ENCODE measurements at places on chromosomes 3 and 15. TPM values are rescaled to one million over a fixed set of nuclear protein-coding genes. Genes with fewer than 3 reads are reported as not detected.

DNA sequence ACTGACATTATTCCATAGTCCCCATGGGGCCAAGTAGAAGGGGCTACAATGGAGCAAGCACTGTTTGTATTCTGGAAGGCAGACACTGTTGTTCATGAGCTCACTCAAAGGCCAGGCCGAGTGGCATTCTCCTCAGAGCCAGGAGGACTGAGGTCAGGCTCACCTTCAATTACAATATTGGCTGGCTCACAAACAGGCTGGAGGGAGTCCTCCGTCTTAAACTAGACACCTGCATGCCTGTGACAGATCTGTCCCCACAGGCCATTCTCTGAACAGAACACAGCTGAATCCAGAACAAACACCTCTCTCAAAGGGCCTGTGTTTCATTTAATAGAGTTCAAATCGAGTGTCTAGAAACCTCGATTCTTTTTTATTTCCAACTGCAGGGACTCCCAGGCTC is 347.4 kb upstream of the PPP2R3A start:
- no peak for DNase-seq

DNA sequence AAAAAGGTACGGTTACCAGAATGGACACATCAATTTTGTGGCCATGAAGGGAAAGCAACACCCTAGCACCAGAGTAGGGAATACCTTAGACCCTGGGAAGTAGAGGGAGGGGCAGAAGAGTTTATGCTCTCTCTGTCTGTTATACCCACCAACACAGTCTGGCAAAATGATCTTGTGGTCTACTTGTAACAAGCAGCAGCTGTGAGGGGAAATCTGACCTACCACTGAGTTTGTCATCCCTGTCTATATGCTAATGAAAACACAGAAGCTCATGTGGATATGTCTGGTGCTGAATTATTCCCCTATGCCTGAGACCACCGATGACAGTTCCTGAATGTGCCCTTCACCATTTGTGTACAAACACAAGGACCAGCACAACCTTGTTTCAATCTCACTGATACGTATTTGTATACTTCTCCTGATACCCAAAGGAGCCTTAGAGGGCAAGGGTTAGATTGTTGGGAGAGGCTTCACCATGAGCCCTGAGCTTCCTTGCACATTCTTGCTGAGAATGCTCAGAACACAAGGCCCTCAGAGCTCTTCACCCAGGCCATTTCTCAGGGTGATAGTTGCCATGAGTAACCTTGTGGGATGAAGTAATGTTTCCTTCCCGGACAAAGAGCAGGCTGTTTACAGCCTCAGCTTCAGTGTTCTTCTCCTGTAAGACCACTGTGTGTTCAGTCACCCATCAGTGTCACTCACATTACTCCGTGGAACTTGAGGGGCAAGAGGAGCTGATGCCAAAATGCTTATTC is 24.7 kb upstream of the ZNF639 start:
- DNase-seq, result no peak

- DNase-seq, result no peak
These were observed 101.2 kb downstream of the CHST2 start for GRCh38 chr3:143220741-143221140.

The TOPBP1 gene
- total RNA-seq, result 16.8 TPM

Measured in aorta (tissue), 5 donors.